Fibroblast of lung (primary cell): ENCODE measurements at places on chromosomes 5 and 9. TPM values are rescaled to one million over a fixed set of nuclear protein-coding genes. Genes with fewer than 3 reads are reported as not detected.

DNA sequence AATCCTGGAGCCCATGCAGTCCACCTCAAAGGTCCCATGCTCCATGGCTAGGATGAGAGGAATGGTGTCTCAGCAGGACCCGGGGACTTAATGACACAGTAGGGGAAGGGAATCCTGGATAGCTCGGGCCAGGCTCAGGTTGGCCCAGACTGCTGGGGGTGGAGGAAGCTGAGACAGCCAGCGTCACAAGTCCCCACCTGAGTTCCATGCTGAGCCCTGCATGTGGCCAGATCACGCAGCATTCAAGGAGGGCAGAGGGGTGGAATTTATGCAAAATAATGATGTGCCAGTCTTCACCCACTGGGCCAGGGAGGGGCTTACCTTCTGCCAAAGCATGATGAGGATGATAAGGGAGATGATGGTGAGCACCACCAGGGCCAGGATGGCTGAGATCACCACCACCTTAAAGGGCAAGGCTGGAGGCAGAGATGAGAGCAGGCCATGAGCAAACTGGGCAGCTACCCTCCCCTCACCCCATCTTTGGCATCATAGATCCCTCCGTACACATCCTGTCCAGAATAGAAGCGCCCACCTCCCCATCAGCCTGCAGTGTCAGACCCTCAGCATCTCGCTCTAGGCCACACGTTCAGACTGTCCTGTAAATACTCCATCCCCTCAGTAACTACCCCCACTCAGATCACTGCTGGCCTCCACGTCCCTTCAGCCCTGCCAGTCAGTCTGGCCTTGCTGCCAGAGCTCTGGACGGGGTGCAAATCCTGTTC is 29.3 kb downstream of the PDGFRB start:
- no peak for DNase-seq

DNA sequence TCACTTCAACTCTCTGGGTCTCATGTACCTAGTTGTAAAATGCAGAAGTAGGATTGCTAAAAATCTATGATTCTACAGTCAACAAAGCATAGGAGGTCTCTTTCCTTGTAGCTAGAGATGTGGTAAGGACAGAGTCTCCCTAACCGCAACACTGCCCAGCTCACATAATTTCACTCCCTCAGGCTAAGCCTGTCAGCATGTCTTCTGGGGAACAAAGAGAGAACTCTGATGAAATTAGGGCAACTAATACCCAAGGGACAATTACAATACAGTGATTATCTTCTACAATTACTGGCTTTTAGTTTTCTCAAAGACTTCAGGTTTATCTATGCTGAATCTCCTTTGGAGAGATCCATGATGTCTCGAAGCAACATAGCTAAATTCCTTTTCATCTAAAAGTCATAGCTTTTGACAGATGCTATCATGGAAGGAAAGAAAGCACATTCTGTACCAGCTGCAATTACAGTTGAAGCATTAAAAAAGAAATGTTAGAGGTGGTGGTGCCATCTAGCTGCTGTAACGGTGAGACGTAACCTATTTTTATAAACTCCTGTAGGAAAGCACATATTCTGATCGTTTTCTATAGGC is 141.1 kb upstream of the TARS1 start:
- peak; percentile 61 for DNase-seq

DNA sequence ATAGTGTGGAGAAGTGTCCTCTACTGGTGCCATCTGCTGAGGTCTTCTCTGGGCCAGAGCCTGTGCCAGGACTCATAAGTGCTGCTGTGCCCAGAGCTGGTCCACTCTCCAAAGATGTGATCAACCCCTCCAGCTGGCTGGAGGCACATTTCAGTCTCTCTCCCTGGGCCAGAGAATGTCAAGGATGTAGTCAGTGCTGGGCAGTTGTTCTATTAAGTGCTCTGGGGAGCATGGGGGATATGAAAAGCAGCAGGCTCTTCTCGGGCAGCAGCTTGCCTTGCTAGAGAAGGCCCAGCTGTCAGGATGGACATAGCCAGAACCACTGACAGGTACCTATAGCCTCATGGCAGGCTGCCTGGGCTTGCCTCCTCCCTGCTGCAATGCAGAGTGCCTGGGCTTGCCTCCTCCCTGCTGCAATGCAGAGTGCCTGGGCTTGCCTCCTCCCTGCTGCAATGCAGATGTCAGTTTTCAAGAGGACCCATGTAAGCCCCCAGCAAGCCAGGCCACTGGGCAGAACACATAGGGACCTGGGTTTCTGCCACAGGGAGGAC is 157.2 kb upstream of the PANK3 start:
- no peak for DNase-seq

FGD3 gene
- total RNA-seq, result under 0.01 TPM in 1 of 2 replicates, not detected in the other

GRCh38 chr9:4558371-4558998 is 68.2 kb downstream of the SLC1A1 start:
- DNase-seq, result no peak

DNA sequence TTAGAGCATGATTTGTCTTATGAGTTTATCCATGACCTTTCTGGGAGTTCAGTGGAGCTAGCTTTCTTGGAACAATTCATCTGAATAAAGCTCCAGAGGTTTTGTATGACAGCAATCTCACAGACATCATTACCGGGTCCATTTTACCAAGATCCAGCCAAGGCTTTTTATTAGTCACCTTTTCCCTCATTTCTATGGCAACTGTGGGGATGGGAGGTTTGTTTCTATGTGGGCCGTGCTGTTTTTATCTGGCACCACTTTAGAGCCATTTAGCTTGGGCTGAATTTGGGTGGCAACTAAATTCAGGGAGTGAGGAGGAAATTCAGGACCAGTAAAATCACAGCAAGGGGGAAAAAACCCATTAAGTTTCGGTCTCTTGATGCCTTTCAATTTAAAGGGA is 245.7 kb downstream of the NSG2 start:
- DNase-seq, result peak; percentile 40

DNA sequence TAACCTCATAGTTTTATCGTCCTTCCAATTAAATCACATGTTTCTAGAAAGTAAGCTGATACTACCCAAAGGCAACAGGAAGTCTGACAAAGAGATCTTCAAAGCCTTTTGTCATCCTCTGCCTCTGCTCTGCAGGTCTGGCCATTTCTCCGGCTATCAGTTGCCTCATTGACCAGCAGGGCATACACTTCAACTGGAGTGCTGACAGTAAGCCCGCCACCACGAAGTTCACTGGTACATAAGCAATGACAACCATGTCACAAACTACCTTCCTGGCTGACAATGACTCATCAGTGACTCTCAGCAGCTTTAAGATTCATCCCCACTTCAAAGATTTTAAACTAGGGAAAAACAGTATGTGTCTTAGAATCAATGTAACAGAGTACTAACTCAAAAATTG is 20.6 kb downstream of the SPTLC1 start:
- DNase-seq, result no peak

- DNase-seq, result no peak
Measured at GRCh38 chr9:129586685-129587084, 34.2 kb downstream of the C9orf50 start.

- no peak for DNase-seq
Measured at GRCh38 chr5:153753645-153754432, 263.4 kb downstream of the GRIA1 start.
